ENCODE measurements at places on chromosomes 2 and 18.

DNA sequence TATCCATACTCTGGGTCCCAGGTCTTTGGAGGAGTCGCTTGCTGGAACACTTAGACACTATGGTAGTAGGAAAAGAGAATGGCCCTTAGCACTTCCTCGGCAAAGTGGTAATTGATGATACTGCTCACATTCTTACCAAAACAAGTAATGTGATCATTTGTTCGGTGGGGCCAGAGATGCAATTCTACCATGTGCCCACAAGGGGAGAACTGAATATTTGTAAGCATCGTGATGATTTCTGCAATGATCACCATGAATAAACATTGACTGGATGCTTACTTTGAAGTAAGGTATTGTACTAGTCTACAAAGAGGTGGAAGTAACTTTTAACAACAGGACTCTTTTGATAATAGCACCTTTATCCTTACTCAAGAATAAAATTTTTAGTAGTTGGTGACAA is 109.7 kb downstream of the CD8B2 start:
- DNase-seq, result no peak

DNA sequence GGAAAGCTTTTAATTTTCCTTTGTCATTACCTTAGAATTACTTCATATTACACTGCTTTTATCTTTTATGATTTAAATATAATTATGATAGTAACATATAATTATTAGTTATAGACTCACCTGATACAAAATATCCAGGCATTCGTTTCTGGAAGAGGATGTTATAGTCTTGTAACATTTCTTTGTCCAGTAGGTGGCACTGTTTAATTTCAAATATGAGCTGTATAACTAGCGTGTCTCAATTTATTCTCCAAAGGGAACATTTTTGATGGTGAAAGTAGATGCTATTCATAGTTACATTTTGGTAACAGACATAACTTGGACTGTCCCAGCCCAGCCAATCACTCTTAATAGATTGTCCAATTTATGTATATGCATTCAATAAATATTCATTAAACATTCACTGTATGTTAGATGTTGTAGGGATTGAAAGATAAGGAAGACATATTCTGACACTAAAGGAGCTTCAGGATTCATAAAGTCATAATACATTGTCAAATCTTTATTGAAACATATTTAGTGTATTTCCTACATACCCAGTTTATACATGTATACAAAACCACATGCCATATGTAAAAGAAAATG is 19.2 kb downstream of the DAW1 start:
- no peak for DNase-seq

GRCh38 chr2:169080250-169081069 is 11.1 kb downstream of the DHRS9 start:
- DNase-seq, result no peak

- no peak for DNase-seq
Observed at GRCh38 chr2:9650119-9650821, 19.5 kb upstream of the YWHAQ start.

DNA sequence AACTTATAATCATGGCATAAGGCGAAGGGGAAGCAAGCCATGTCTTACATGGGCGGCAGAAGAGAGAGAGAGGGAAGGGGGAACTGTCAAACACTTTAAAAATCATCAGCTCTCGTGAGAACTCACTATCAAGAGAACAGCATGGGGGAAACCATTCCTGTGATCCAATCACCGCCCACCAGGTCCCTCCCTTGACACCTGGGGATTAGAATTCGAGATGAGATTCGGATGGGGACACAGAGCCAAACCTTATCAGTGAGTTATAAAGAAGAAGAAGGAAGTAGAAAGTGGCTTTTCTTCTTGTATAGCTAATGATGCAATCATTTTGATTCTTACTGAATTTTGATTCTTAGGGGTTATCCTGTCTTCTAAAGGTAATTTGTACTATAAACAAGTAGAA is 51.4 kb downstream of the SMCHD1 start:
- DNase-seq, result no peak

DNA sequence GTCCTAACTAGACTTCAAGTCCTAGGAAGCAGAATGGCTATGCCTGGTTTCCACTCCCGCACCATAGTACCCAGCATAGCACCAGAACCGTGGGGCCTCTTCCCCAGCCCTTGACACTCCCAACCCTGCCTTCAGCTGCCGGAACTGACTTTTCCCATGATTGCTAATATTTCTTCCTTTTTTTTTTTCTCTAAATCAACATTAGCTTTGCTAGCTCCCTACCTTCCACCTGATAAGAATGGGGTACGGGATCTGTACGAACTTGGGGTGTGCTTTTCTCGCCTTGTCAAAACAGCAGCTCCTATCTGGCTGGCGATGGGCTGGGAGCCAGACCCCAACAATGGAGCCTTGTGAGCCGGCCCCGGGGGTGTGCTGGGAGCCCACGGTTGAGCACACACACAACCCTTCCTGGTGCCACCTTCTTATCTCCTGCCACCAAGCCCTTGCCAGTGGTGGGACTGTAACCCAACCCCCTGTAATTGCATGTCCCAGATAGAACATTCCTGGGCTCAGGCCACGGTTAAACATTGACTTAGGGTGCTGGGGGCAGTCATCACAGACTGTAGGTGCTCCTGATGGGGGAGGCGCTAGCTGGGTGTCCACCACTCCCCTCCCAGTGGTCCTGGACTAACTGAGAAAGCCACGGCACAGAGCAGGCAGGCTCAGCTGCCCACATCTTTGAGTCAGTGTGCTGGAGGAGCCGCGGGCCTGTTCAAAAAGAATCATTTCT is 213.0 kb upstream of the HAAO start:
- no peak for DNase-seq

DNA sequence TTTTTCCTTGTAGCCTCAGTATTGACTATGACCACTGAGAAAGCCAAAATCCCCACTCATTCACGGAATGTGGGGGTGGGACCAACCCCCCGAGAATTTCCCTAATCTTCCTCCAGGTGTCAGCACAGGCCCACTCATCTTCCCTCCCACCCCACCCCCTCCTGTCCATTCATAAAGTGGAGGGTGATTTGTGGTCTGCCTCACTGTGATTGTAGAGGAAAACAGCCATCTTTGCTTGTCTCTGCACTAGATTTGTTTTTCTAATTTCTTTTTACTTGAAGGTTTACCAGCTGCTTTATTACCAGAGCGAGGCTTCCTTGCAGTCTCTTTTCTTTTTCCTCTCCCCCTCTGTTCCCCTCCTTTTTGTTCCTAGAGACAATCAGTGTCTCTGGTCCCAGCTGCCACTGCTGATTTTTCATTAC is 171.8 kb downstream of the ICOS start:
- no peak for DNase-seq

DNA sequence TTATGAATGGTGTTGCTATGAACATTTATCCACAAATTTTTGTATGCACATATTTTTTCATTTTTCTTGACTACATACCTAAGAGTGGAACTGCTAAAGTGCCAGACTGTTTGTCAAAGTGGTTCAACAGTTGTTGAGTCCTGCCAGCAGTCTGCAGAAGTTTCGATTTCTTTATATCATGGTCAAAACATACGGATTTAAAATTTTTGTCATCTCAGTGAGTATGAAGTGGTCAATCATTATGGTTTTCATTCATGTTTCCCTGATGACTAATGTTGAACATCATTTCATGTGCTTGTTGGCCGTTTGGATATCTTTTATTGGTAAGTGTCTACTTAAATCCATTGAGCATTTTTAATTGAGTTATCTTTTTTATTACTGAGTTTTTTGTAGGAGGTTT is 39.2 kb downstream of the CCDC138 start:
- DNase-seq, result no peak

GRCh38 chr18:58852629-58853028 is 12.0 kb upstream of the ZNF532 start:
- no peak for DNase-seq

GRCh38 chr2:239366740-239367139 is 34.1 kb downstream of the HDAC4 start:
- no peak for DNase-seq

- DNase-seq, result no peak
Observed at GRCh38 chr2:127620866-127621265, 25.1 kb upstream of the GPR17 start.

GRCh38 chr2:69683170-69683971 is 39.8 kb upstream of the AAK1 start:
- no peak for DNase-seq

DNA sequence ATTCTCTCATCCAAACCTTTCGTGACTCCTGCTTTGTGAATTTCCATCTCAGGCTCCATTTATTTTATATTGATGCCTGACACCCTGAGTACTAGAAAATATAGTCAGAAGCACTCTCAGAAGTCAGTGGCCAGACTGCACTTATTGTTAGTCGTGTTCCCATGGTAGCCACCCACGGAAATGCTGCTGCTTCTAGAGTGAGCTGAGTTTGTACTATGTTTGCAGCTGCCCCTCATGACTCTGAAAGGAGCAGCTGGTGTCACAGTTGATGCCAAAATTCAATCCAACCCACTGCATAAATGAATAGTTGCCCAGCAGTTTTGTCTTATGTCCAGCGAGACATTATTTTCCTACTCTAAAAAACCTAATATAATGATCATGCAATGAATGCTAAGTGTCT is 265.2 kb upstream of the SPHKAP start:
- DNase-seq, result no peak

DNA sequence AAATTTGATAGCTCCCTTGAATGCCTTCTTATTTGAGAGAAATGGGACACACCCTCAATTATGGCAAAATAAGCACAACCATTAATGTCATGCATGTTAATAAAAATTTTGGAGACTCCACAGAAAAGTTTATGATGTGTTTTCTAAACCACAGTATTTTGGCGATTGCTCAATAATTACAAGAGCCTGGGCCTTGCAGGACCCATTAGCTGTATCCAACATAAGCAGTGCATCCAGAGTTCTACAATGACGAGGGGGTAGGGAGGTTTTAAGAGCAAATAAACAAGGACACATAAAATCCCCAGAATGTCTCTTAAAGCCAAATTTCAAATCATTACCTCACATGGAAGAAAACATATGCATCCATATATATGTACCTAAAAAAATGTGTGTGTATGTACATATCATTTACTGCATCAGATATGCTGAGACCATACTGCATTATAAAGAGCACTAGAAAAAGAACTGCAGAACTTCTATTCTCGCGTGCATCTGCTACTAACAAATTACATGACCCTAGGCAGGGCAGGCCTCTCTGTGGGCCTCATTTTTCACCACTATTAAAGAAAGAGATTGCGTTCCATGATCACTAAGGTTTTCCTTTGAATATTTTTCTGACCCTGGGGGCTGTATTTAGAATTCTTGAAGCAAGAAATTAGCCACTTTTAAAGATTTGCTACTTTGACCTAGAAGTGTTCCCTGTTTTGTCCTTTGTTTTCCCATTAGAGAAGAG is 38.0 kb downstream of the CMPK2 start:
- no peak for DNase-seq

- no peak for DNase-seq
Observed at GRCh38 chr2:11821705-11822104, 75.3 kb downstream of the LPIN1 start.

DNA sequence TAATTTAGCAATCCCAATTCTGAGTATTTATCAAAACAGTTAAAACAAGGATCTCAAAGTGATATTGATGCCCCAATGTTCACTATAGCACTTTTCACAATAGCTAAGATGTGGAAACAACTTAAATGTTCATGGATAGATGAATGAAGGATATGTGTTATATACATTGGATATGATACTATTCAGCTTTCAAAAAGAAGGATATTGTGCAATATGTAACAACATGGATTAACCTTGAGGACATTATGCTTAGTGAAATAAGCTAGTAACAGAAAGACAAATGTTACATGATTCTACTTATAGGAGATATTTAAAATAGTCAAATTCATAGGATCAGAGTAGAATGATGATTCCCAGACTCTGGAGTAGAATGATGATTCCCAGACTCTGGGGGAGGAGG is 78.0 kb downstream of the INSIG2 start:
- DNase-seq, result no peak

DNA sequence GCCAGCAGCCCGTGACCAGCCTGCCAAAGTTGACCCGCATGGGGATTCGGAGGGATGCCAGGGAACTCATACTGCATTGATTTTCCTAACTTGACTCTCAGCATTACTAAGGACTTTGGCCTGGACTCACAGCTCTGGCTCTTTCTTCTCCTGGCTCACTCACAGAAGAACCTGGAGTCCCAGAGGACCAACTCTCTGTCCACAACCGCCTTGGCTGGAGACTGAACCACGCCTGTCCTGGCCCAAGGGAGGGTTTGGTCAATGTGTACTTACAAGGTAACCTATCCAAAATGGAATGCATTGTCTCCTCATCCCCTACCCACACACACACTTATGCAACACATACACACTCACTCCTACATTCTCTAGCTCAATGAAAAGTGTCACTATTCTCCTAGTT is 135.6 kb upstream of the KLHL29 start:
- peak; percentile 57 for DNase-seq

All from left ventricle myocardium inferior (tissue), 1 donor.